HS-27A (cell line): ENCODE measurements at places on chromosomes 11 and 22.

GRCh38 chr11:19740586-19740985, 27.9 kb downstream of the NAV2 start:
- DNase-seq = no peak

DNA sequence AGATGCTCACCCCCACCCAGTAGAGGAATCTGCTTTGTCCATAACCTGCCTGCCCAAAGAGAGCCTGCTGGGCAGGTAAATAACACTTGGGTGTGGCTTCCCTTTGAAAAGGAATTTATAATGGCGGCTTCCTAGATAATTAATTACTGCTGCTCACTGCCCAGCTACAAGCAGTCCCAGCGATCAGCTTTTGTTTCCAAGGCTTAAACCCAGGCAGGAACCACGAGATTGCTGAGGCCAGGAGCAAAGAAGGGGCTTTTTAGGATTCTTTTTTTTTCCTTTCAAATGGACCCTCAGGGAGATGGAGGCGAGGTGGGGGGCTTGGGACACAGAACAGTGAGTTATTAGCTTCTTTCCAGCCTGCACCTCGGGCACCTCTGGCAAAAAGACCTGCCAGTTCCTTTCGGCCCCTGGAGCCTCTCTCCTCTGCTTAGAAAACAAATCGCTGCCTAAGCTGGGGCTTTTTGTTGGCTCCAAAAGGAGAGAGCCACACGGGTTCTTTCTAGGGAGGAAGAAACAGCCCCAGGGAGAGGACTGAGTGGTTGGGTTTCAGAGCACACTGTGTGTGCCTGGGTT, 107.2 kb downstream of the TSPAN18 start:
- no peak for DNase-seq

DNA sequence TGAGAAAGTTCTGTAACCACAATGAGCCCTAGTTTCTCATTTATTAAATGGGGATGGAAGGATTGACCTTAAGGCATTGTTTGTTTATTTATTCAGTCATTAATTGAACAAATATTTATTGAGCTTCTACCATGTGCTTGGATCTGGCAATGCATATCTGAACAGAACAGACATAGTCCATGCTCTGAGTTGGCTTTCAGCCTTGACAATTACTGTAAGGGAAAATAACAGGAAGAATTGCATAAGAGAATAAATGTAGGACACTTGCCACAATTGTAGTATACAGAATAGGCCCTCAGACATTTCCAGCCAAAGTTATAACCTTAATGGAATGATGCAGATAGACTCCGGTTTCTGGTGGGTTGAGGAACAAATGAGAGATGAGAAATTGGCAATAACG, 160.5 kb upstream of the TTC12 start:
- DNase-seq = no peak

DNA sequence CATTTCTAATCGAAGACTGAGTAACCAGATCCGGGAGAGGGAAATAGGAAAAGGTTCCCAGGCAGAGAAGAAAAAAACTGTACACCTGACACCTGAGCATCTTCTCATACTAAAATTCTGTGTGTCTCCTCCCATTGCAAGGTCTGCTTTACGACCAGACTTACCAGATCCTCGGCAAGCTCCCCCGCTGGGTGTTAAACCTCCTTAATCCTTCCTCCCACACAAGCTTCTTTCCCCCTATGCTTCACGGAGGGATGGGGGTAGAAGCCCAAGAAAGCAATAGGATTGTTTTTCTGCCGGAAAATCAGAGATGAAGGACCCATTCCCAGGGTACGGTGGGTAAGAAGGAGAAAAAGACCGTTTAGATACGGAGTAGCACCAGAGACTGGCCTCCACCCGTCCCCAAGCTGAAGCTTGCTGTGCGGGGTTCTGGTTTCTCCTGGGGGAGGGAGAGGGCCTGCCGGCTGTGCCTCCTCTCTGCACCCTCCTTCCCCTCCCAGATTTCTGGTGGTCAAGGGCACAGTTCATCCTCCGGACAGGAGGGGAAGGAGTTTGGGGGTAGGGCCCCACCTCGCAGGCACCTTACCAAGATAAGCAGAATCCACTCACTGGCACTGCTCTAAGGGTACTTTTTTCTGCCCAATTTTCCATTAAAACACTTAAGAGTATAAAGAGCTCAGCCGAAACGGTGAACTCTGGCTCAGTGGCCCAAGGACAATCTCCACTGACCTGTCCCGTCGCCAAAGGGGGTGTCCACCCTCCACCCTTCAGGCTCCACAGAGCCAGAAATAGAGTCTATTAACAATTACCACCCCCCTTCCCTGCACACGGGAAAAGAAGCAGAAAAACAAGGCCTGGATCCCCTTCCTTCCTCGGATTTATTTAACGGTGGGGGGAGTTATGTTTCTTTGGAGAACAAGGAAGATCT, 1.2 kb downstream of the TOB2 start:
- peak; percentile 9 for DNase-seq

DNA sequence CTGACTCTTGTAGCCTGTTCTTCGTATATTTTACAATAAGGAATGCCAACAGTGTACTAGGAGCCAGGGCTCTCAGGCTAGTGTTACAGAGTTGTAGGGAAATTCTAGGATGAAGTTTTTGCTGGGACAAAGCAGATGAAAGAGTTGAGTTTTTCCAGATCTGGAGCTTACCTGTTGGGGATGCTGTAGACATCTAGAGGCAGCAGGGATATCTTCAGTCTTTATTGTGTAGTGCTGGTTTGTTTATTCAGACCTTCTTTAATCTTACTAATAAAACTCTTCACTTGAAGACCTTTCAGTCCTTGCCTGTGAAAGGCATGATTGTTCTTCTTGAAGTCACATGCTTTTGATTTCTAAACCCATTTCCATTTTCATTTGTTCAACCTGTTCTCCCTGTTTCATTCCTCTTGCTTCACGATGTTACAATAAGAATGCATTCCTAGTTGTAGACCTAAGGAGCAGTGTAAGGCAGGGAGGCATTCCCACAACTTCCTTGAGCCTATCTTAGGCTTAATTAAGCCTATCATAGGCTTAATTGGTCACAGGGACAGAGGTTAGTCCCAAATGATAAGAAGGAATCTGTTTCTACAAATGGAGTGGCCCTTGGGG, 7.9 kb upstream of the SLC37A2 start:
- DNase-seq = no peak

GRCh38 chr22:30325065-30325720, 1.5 kb downstream of the TBC1D10A start:
- DNase-seq = peak; percentile 36

DNA sequence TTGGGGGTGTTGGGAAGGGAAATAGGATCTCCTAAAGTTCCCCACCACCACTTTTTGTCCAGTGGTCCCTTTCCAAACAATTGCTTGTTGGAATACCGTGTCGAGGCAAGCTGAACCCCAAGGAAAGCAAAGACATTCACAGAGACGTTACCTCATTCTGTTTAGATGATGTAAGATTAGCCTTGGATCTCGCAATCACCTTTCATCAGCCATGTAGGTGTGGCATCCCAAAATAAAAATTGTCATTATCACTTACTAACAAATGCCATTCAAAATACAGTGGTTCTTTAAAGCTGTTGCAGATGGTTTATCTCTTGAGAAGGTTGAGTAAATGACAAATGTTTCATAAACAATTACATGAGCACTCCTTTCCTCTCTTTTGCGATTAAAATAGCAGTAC, 86.5 kb upstream of the SLC25A18 start:
- DNase-seq = no peak

DNA sequence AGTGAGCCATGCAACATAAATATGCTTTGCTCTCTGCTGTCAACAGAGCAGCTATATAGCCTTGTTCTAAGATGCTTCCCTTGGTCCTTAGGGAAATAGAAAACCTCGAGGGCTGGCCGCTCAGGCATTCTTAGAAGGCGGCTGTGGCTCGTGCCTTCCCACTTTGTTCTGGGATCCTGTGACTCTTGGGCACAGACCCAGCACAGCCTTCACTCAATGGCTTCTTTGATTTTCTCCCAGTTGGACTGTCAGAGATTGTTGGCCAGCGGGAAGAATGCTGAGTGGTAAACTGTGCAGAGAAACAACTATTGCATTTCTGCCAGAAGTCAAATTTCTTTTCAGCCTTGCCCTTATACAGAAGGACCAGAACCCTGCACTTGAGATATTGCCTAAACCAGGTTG, 9.5 kb upstream of the MICAL2 start:
- DNase-seq = no peak

GRCh38 chr11:12687216-12687623, 13.0 kb downstream of the TEAD1 start:
- DNase-seq = no peak

- no peak for DNase-seq
Observed at GRCh38 chr11:5242933-5243815, 6.5 kb downstream of the HBG1 start.

DNA sequence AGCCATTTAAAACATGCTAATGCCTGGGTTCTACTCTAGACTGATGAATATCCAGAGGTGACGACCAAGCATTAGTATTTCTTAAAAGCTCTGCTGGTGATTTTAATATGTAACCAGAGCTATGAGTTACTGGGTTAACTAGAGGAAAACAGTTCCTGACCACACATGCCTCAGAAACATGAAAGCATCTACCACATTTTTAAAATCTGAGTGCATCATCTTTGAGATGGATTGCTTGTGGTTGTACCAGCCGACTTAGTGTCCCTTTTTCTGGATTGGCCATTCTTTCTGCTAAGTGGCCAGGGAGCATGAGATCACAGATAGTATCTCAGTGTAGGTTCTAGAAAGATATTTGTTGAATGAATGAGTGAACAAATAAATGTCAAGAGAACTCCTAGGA, 152.4 kb downstream of the NTM start:
- no peak for DNase-seq

DNA sequence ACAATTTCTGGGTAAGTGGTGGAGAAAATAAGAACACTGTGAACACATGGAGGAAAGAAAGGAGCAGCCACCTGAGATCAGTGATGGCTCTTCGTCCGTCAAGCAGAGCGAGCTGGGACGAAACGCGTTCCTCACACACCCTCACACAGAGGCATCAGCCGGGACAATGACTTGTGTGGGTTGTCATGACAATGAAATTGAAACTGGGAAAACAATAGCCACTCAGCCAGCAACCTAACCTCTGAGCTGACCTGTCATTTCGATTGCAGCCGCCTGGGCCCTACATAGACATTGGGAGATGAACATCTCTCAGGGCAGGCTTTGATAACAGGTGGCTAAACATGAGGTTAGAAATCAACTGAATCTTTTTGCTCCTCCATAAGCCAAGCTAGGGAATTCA, 51.3 kb downstream of the TRIM29 start:
- DNase-seq = no peak

GRCh38 chr11:96329419-96329818, 13.6 kb downstream of the MAML2 start:
- DNase-seq = no peak

- no peak for DNase-seq
Observed at GRCh38 chr11:118415062-118415738, 13.8 kb downstream of the ATP5MG start.

DNA sequence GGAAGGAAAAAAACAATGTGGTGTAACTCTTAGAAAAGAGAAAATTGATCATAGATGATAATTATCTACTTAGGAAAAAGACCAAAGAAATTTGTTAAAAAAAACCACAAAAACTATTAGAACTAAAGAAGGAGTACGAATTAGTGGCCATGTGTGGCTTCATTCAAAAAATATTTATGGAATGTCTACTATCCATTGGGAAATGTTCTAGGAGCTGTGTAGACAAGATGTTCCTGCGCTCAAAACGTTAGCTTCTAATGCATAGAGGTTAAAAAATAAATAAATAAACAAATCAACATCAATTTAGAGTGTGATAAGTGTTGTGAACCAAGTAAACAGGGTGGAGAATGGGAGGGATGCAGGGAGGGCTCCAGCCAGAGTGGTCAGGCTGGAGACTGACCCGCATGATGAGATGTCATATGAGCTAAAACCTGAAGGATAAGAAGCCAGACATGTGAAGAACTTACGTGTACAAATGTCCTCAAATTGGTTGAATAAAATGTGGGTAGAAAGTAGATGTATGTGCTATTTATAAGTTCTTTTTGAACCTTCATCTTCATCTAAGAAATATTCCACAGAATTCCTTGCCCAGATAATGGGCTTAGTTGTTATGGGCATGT, 4.3 kb upstream of the EXPH5 start:
- no peak for DNase-seq

DNA sequence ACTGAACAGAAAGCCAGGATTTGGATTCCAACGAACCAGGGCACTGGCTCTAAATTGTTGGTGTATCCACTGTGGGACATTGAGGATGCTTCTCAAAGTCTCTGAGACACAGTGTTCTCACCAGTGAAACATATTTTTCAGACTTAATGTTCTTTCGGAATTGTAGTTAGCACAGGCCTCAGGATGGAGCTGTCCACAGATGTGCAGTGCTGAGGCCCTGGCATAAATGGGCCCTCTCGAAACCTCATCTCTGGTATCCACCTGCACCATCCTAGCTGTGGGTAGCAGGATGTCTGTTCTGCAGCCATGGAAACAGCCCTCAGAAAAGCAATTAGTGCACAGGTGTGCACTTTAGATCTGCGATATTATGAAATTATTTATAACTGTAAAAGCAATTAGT, 656.8 kb downstream of the TBC1D22A start:
- no peak for DNase-seq

- no peak for DNase-seq
Observed at GRCh38 chr11:71327156-71328085, 75.0 kb upstream of the SHANK2 start.

DNA sequence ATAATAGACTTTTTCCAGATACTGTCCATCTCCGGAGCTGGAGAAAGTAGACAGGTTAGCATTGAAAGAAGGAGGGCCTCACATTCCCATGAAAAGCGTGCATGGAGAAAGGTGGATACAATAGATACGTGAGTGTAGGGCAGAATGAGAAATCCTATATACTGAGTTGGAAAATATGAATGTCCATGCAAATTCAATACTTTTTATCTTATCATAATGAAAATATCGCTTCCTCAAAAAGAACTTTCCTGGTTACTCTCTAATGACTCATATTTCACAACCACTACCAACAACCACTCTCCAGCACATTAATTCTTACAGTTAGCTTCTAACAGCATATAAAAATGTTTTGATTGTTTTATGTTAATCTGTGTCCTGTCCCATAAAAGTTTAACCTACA, 22.0 kb upstream of the MS4A6A start:
- DNase-seq = no peak

GRCh38 chr11:102974552-102975280, 19.2 kb upstream of the MMP13 start:
- DNase-seq = peak; percentile 26

DNA sequence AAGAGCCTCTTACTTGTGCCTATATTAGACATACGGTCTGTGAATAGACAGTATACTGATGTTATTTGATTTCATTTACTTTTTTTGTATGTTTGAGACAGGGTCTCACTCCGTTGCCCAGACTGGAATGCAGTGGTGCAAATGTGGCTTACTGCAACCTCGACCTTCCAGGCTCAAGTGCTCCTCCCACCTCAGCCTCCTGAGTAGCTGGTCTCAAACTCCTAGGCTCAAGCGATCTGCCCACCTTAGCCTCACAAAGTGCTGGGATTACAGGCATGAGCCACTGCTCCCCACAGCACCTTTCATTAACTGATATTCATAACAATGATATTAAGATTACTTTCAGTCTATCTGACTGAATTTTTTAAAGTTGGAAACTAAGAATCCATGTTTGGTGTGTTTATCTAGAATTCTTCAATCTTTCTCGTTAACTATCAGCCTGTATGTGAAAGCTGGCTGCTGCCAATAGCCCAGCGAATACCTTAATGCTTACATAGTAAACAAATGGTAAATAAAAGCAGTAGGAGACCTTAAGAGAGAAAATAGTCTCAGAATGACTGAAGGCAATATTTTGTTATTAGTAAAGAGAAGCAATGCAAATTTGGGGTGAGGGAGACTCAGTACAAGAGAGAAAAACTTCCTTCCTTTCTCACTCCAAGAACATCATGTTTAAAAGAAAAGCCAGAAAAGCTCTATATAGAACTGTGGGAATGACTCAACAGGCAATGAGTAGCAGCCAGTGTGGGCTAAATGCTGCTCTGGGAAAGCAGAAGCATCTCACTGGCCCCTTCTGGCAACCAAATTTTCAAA, 101.9 kb downstream of the MRTFA start:
- no peak for DNase-seq
